ENCODE measurements at places on chromosomes 3 and 15.

DNA sequence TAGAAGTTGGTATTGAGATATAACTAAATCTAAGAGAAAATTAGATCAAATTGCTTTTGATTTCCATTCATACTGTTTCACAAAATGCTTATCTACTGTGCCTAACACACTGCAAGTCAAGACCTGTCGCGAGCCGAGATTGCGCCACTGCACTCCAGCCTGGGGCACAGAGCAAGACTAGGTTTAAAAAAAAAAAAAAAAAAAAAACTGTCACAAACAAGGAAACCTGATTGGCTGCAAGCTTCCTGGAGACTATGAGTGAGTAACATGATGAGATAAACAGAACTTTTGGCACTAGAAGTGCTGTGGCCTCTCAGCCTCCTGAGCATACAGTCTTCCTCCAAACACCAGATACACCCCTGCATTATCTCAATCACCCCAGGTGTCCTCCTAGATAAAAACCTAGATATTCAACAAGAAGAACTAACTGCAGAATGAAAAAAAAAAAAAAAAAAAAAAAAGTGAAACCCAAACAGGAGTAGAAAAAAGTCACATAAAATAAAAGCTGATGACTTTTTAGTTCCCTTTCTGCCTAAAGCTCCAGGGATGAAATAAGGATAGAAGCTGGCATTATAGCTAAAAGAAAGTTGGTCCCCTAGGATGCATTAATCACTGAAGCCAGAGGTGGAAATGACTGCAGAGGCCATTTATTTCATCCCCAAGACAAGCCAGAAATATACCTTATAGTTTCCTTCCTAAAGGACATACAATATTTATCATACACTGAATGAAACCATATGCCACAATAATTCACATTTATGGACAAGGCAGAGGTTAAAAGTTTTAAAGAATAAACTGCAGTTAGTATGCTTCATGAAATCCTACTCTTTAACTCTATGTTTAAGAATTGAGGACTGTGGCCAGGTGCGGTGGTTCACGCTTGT lies 82.4 kb downstream of the P3H2 start:
- no peak overlapping the region for H3K4me3 ChIP-seq
- no peaks in the 10 kb centered on the region for H3K36me3 ChIP-seq
- no peaks in the 10 kb centered on the region for H3K4me1 ChIP-seq
- DNase-seq, result peak; percentile 39
- no peak overlapping the region for H3K27ac ChIP-seq
- H3K27me3 ChIP-seq, result no peaks in the 10 kb centered on the region

GRCh38 chr3:13492048-13492447 lies 11.9 kb downstream of the HDAC11 start:
- H3K36me3 ChIP-seq, result no peaks in the 10 kb centered on the region
- H3K4me3 ChIP-seq, result no peak overlapping the region

DNA sequence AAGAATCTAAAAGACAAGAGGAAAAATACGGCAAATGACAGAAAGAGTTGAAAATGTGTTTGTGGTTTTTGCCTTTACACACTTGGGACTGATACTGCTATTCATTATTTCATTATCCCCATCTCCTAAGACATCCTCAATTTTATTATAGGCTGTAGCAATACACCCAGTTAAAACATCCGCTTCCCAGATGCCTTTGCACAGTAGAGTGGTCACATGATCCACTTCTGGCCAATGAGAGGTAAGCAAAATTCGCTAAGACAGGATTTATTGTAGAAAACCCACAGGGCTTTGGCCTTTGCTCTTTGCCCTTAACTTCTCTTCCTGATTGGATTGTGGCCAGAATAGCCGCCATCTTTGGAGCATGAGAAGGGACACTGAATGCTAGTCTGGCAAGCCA lies 53.2 kb upstream of the BOC start:
- no peaks in the 10 kb centered on the region for H3K27me3 ChIP-seq
- no peak for DNase-seq
- no peak overlapping the region for H3K4me3 ChIP-seq
- no peaks in the 10 kb centered on the region for H3K36me3 ChIP-seq

DNA sequence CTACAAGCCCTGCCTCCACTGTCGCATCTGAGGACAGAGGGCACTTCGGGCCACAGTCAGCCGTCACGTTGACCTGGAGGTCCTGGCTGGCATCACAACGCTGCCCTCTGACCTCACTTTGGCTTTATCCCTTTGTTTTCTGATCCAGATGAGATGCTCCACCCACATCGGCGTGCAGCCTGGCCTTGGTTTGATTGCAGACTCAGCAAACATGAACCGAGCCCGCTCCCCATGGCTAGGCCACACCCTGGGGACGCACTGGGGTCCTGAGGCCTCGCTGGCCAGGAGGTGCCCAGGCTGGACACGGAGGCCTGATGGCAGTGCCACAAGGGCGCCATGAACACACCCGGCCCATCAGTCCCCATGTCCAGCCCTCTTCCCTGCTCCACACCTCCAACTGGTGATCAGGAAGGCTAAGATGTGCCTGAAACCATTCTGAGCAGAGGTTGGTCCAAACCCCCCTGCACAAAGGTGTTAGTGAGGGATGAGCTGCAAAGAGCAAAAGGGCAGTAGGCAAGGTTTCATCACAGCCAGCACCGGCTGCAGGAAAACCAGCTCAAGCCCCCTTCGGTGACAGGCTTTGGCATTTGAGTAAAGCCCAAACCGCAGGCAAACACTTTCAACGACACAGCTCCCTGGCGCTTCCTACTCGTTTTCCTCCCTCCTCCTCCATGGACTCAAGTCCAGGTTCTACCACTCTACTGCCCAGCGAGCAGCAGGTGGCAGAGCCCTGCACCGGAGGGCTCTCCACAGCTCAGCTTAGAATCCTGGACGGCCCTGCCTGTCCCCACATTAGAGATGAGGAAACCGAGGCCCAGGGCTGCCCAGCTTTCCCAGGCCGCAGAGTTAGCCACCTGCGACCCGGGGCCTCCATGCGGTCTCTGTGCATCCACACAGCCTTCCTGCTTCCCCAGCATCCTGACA lies 165.8 kb downstream of the NUP210 start:
- H3K4me1 ChIP-seq, result peaks cover 4% of the 10 kb centered on the region
- H3K4me3 ChIP-seq, result no peak overlapping the region
- H3K27ac ChIP-seq, result no peak overlapping the region
- H3K36me3 ChIP-seq, result no peaks in the 10 kb centered on the region
- DNase-seq, result no peak
- no peaks in the 10 kb centered on the region for H3K27me3 ChIP-seq

DNA sequence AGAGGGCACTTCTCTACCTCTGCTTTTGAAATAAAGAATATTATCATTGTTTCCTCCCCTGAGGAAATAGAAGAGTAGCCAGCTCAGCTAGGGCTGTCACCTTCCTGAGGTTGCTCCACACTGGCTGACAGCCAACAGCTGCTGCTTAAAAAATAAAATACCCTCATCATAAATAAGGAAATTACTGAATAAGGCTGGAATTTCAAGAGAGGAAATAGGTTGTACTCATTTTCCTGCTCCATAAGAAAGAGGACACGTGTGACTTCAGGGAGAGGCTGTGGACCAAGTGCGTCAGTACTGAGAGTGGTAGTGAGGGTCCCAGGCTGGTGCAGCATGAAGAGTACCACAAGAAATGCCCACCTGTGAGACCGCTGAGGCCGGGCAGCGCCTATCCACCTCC lies 8.1 kb upstream of the C2CD4B start:
- H3K4me1 ChIP-seq, result no peaks in the 10 kb centered on the region
- H3K27me3 ChIP-seq, result peaks cover 2% of the 10 kb centered on the region
- no peak overlapping the region for H3K4me3 ChIP-seq
- no peak overlapping the region for H3K27ac ChIP-seq

- no peak overlapping the region for H3K27ac ChIP-seq
- H3K36me3 ChIP-seq, result peaks cover 3% of the 10 kb centered on the region
- H3K27me3 ChIP-seq, result no peaks in the 10 kb centered on the region
- no peak overlapping the region for H3K4me3 ChIP-seq
- no peak for DNase-seq
- peaks cover 44% of the 10 kb centered on the region for H3K4me1 ChIP-seq
These were observed 129.5 kb upstream of the BHLHE40 start for GRCh38 chr3:4849739-4850138.

GRCh38 chr15:97236140-97236539 lies 724.4 kb upstream of the ARRDC4 start:
- H3K27me3 ChIP-seq, result peaks cover 2% of the 10 kb centered on the region
- no peak overlapping the region for H3K27ac ChIP-seq
- H3K4me3 ChIP-seq, result no peak overlapping the region
- H3K36me3 ChIP-seq, result no peaks in the 10 kb centered on the region

DNA sequence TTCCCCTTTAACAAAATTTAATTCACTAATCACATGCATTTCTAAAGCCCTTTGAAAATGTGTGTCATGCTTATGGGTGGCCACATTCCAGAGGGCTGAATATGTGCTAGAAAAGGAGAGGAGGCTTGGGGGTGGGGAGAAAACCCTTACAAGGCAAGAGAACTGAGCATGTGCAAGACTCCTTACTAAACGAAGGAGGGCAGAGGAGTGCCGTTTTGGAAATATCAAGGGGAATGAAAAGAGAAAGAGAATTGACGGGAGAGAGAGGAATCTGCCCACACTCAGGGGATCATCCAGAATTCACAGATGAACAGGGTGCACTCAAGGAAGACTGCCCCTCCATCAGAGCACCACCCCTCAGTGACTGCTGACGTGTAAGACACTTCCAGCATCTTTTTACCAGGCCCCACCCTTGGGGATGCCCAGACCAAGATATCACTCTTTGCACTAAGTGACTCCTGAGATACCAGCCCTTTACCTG lies 37.9 kb upstream of the TSC22D2 start:
- no peaks in the 10 kb centered on the region for H3K4me1 ChIP-seq
- DNase-seq, result no peak
- H3K36me3 ChIP-seq, result no peaks in the 10 kb centered on the region
- H3K27me3 ChIP-seq, result no peaks in the 10 kb centered on the region

DNA sequence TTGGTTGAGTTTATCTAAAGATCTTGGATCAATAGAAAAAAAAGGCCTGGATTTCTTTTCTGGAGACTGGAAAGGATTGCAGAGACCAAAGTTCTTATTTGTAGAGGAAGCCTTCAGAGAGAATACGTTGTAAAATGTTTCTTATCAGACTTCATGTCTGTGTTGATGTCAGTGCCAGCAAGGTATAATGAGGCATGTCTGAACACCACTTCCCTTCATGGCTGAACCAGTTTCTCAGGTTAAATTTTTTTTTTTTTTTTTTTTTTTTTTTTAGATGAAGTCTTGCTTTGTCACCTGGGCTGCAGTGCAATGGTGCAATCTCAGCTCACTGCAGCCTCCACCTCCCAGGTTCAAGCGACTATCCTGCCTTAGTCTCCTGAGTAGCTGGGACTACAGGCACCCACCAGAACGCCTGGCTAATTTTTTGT lies 17.8 kb upstream of the ZNF774 start:
- H3K27ac ChIP-seq, result no peak overlapping the region
- no peaks in the 10 kb centered on the region for H3K36me3 ChIP-seq
- H3K27me3 ChIP-seq, result no peaks in the 10 kb centered on the region
- H3K4me1 ChIP-seq, result peaks cover 23% of the 10 kb centered on the region

DNA sequence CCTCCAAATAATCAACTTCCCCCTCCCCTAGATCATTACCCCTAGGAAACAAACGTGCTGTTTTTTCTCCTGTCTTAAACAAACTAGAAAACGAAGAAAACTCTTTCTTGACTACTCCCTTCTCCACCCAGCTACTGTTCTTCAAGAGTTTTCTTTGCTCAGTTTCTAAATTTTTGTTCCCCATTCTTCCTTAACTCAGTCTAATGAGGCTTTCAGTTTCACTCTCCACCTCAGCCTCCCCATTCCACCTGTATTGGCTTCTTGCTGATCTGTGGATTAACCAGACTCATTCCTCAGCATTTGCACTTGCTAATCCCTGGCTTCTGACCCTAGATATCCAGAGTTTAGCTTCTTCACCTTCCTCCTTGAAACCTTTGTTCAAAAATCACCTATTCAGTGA lies 26.8 kb downstream of the SERPINI1 start:
- no peak overlapping the region for H3K27ac ChIP-seq
- H3K4me3 ChIP-seq, result no peak overlapping the region
- no peaks in the 10 kb centered on the region for H3K36me3 ChIP-seq

GRCh38 chr15:70079888-70080287 lies 17.8 kb downstream of the TLE3 start:
- H3K27me3 ChIP-seq, result no peaks in the 10 kb centered on the region
- H3K27ac ChIP-seq, result no peak overlapping the region
- DNase-seq, result no peak
- peaks cover 19% of the 10 kb centered on the region for H3K36me3 ChIP-seq
- H3K4me1 ChIP-seq, result peaks cover 6% of the 10 kb centered on the region
- H3K4me3 ChIP-seq, result no peak overlapping the region

DNA sequence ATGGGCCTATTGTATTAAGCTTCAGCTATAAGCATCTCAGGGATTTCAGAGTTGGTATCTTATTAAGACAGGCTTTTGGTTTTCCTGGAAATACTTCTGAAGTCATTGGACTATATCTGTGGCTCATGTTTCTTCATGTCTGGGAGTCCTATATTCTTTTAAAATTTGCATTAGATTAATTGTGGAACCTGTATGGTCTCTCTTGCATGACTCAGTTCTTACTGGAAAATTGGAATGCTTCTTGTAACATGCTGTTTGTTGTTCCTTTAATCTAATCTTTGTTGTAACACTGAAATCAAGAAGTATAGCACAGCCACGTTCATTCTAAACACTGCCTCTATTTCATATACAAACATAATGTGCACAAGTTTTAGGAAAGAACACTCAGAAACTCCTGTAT lies 208.1 kb downstream of the RBMS3 start:
- H3K4me1 ChIP-seq, result no peaks in the 10 kb centered on the region
- H3K36me3 ChIP-seq, result no peaks in the 10 kb centered on the region
- no peaks in the 10 kb centered on the region for H3K27me3 ChIP-seq
- no peak overlapping the region for H3K4me3 ChIP-seq
- DNase-seq, result no peak

- H3K4me3 ChIP-seq, result no peak overlapping the region
- no peaks in the 10 kb centered on the region for H3K27me3 ChIP-seq
- no peak for DNase-seq
- H3K36me3 ChIP-seq, result no peaks in the 10 kb centered on the region
These were observed 238.7 kb upstream of the TMCO5A start for GRCh38 chr15:37695719-37696118.

DNA sequence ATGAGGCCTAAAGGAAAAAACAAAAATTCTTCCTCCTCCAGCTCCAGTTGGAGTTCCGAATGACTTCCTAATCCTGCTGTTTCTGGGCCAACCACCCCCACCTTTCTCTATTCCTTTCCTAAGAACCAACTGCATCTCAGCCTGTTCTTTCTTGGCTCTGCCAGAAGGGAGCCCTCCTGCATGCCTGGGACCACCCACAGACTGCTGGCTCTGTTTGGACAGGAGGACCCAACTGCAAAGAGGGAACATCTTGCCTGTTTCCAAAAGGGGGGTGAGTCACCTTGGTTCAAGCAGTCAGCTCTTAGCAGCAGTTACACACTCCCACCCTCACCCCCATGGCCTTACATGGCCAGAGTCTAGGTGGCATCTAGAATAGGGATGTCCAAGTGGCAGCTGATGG lies 116.0 kb upstream of the PRICKLE2 start:
- no peaks in the 10 kb centered on the region for H3K27me3 ChIP-seq
- DNase-seq, result no peak
- no peak overlapping the region for H3K4me3 ChIP-seq
- no peak overlapping the region for H3K27ac ChIP-seq

GRCh38 chr15:54722342-54722986 lies 474.3 kb downstream of the RSL24D1 start:
- H3K36me3 ChIP-seq, result no peaks in the 10 kb centered on the region
- no peaks in the 10 kb centered on the region for H3K4me1 ChIP-seq
- no peaks in the 10 kb centered on the region for H3K27me3 ChIP-seq
- no peak overlapping the region for H3K4me3 ChIP-seq
- DNase-seq, result no peak
- no peak overlapping the region for H3K27ac ChIP-seq

GRCh38 chr3:66610562-66610909 lies 109.7 kb upstream of the LRIG1 start:
- H3K4me1 ChIP-seq, result no peaks in the 10 kb centered on the region
- H3K36me3 ChIP-seq, result no peaks in the 10 kb centered on the region
- DNase-seq, result no peak
- H3K4me3 ChIP-seq, result no peak overlapping the region

Measured in common myeloid progenitor, CD34-positive (primary cell).